ENCODE measurements at places on chromosomes 5 and 9. TPM values are rescaled to one million over a fixed set of nuclear protein-coding genes. Genes with fewer than 3 reads are reported as not detected.

DNA sequence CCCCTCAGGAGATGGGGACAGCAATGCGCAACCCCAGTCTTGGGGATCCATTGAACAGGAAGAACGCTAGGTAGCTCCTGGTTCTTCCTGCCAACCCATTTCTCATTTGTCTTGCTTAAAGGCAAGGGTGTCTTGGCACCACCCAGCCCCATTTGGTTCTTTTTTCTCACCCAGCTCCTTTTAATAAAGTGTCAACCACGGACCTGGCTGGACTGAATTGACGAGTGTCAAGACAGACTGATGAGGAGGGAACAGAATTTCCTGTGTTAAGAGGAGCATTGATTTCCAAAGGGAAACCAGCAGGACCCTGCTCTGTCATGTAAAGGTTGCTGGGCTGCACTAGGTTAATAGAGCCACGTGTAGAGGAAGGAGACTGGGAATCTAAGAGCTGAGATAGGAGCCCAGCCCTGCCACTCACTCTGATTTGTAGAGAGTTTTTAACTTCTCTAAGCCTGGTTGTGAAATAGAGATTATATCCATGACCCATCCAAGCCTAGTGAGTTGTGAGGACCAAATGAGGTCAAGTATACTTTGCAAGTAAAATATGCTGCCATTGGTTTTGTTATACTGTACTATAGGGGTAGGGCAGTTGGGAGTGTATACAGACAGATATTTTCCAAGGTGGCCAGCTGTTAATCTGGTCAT lies 33.7 kb downstream of the OSTF1 start:
- H3K36me3 ChIP-seq: peaks cover 4% of the 10 kb centered on the region
- H3K27me3 ChIP-seq: no peaks in the 10 kb centered on the region
- H3K4me1 ChIP-seq: no peaks in the 10 kb centered on the region
- no peak overlapping the region for H3K4me3 ChIP-seq
- no peak for DNase-seq
- no peak overlapping the region for H3K27ac ChIP-seq

DNA sequence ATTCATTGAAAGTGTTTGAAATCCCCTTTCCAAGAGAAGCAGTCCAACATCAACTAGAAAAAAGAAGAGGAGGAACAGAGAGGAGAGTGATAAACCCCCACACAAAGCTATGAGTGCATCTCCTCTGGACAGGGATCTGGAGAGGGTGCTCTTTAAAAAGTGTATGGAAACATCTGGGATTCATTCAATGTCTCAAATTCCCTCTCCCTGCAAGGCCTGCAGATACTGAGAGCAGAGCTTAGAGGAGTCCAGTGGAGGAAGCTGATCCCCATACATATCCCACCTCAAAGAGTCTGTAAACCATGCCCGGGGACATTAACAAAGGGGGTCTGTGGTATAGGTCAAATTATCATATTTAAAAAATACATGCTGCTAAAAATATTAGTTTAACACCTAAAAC lies 2.2 kb downstream of the SPOCK1 start:
- no peak overlapping the region for H3K27ac ChIP-seq
- H3K4me3 ChIP-seq: no peak overlapping the region
- peaks cover 2% of the 10 kb centered on the region for H3K4me1 ChIP-seq
- H3K27me3 ChIP-seq: peaks cover 15% of the 10 kb centered on the region
- H3K36me3 ChIP-seq: no peaks in the 10 kb centered on the region

- H3K4me3 ChIP-seq: peak overlapping the region; percentile 97
- H3K27ac ChIP-seq: no peak overlapping the region
- H3K27me3 ChIP-seq: no peaks in the 10 kb centered on the region
- no peak for DNase-seq
- no peaks in the 10 kb centered on the region for H3K4me1 ChIP-seq
These were observed 1.9 kb downstream of the PJA2 start for GRCh38 chr5:109407913-109408312.

GRCh38 chr5:40260361-40260760 lies 419.4 kb upstream of the PTGER4 start:
- DNase-seq: no peak
- no peaks in the 10 kb centered on the region for H3K27me3 ChIP-seq
- no peak overlapping the region for H3K27ac ChIP-seq
- H3K4me1 ChIP-seq: no peaks in the 10 kb centered on the region
- H3K36me3 ChIP-seq: no peaks in the 10 kb centered on the region

- H3K36me3 ChIP-seq: peaks cover 2% of the 10 kb centered on the region
- no peaks in the 10 kb centered on the region for H3K4me1 ChIP-seq
These were observed 22.0 kb downstream of the SREK1IP1 start for GRCh38 chr5:64746446-64746845.

DNA sequence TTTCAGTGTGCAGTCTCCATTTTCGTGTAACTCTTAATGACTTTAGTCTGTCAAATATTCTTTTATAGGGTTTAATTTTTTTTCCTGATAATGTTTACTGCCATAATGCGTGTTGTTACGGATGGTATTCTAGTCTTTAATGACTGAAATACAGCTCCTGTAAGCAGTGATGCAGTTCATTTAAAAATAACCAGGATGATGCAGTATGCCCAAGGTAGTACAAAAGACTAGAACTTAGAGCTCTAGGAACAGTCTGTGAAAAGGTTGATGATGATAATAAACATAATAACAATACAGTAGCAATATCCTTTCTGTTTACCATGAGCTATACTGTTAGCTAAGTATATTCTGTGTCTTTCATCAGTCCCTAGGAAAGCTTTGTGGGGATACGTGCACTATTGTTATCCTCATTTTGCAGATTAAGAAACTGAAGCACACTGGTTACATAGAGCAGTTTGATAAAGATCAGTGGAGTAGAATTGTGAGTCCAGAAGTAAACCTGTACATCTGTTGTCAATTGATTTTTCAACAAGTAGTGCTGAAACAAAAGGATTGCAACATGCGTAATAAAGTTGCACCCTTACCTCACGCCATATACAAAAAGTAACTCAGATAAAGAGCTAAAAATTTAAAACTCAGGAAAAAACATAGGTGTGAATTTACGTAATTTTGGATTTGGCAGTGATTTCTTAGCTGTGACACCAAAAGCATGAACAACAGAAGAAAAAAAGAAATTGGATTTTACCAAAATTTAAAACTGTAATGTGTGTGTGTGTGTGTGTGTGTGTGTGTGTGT lies 64.5 kb downstream of the MTREX start:
- no peak for DNase-seq
- no peaks in the 10 kb centered on the region for H3K27me3 ChIP-seq
- no peaks in the 10 kb centered on the region for H3K4me1 ChIP-seq
- no peak overlapping the region for H3K27ac ChIP-seq
- H3K36me3 ChIP-seq: peaks cover 9% of the 10 kb centered on the region

DNA sequence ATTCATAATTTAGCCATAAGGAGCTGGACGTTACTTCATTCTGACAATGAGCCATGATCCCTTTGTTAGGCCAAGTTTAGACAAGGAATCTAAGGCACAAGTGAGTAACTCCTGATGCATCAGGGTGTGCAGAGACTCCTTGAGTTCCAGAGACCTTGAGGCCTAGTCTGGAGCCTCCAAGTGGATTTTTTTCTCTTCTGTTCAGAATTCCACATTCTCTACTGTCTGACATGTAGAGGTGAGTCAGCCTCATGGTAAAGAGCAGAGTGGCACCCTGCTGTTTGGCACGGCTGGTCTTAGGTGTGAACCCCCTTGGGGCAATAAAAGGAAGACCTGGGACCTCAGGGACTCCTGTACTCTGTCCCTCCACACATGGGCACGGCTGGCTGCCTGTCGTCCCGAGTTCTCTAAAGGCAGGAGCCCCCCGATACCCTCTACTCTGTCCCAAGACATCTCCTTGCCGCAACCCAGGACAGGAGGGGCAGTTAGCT lies 22.0 kb upstream of the TGFBI start:
- no peaks in the 10 kb centered on the region for H3K27me3 ChIP-seq
- H3K4me3 ChIP-seq: no peak overlapping the region
- peak overlapping the region; percentile 66 for H3K27ac ChIP-seq
- H3K4me1 ChIP-seq: peaks cover 24% of the 10 kb centered on the region

DNA sequence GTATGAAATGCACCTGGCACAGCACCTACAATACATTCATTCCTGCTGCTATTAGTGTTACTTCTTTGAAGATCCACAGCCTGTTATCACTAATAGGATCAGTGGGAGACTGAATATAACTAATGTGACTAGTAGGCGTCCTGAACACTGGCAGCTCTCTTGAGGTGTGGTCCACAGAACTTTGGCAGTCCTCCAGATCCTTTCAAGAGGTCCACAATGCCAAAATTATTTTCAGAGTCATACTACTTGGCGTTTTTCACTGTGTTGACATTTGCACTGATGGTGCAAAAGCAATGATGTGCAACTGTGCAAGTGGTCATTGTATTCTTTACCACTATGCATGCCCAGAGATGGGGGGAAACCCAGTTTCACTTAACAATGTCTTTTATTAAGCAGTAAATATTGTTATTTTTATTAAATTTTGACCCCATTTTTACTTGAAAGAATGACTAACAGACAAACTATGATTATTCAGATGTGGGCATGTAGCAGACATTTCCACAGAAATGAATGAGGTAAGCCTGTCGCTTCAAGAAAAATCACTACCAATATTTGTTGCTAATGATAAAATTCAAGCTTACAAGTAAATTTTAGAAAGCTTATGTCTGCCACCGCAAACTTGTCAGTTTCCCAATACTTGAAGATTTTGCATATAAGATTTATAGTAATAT lies 48.9 kb downstream of the ADRB2 start:
- H3K27ac ChIP-seq: no peak overlapping the region
- no peaks in the 10 kb centered on the region for H3K4me1 ChIP-seq
- no peak overlapping the region for H3K4me3 ChIP-seq
- no peaks in the 10 kb centered on the region for H3K36me3 ChIP-seq

DNA sequence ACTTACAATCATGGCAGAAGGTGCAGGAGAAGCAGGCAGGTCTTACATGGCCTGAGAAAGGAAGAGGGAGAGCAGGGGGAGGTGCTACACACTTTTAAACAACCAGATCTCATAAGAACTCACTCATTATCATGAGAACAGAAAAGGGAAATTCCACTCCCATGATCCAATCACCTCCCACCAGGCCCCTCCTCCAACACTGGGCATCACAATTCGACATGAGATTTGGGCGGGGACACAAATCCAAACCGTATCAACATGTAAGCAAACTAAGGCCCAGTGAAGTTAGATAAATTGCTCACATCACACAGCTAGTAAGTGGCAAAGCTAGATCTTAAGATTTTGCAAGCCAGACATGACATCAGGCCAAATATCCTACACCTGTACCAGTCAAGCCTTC lies 48.3 kb upstream of the RIC1 start:
- H3K36me3 ChIP-seq: no peaks in the 10 kb centered on the region
- H3K4me3 ChIP-seq: no peak overlapping the region
- H3K27ac ChIP-seq: no peak overlapping the region
- H3K4me1 ChIP-seq: peaks cover 7% of the 10 kb centered on the region
- H3K27me3 ChIP-seq: no peaks in the 10 kb centered on the region

DNA sequence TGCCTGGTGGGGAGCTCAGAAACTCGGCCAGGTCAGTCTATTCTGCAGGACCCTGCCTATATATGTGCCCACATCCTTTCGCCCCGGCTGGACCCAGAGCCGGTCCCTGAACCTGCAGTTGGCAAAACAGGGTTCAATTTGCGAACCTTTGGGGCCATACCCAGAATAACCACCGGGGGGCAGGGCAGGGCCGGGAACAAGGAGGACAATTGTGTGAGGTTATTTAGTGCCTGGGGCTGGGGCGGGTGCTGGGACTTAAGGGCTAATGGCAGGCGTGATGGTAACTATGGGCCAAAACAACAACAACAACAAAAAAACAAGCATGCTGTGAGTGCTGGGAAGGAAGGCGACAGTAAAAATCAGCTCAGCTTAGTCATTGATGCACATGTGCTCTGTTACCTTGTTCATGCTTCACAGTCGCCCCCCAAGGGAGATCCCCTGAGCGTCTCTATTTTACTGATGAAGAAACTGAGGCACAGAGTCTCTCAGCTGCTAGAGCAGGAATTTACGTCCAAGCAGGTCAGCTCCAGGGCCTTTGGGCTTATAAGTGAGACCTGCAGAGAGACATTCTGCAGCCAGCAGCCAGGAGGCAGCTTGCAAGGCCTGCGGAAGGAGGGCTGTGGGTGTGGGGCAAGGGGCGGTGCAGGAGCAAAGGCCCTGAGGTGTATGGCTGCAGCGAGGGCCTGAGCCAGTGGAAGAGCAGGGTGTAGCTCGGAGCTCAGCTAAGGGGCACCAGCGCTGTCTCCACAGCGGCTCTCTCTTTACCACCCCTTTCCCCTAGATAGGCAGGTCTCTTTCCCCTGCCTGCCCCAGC lies 106.0 kb downstream of the PHF2 start:
- peak; percentile 23 for DNase-seq
- H3K27ac ChIP-seq: no peak overlapping the region
- H3K27me3 ChIP-seq: no peaks in the 10 kb centered on the region
- no peaks in the 10 kb centered on the region for H3K4me1 ChIP-seq

DNA sequence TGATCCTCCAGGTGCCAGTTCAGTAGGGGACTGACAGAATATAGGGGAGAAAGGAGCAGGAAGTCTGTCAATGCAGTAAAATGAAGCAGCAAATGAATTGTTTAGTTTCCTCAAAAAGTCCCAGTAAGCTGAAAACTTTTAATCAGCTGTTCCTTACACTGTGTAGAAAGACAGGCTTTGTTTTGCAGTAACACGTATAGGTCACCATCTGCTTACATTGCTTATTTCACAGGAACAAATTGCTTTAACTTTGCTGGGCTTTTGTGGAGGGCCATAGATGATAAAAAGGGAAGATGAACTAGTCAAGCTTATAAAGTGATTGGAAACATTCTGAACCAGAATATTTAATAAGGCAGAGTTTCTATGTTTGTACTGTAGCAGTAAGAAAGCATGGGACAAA lies 331.3 kb upstream of the RFX3 start:
- no peak overlapping the region for H3K4me3 ChIP-seq
- H3K4me1 ChIP-seq: no peaks in the 10 kb centered on the region
- H3K27me3 ChIP-seq: no peaks in the 10 kb centered on the region

- DNase-seq: peak; percentile 23
- no peak overlapping the region for H3K27ac ChIP-seq
- H3K4me1 ChIP-seq: peaks cover 3% of the 10 kb centered on the region
These were observed 98.5 kb downstream of the ARSB start for GRCh38 chr5:78886341-78887230.

DNA sequence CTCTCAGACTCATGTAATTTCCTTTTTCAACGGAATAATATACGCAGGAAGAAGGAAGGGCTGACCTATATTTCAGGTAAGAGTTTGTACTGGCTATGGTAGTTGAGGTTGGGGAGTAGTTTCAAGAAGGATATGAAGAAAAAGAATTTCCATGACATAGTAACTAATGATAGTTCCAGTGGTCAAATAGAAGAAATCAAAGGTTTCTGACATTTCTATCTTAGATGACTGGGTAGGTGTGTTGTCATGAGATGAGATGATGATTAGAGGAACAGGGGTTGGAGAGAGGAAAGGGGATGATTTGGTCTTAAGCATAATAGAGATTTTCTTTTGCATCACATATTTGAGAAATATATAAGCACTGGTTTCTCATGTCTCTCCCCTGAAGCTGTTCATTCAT lies 166.0 kb downstream of the SPATA31D1 start:
- no peaks in the 10 kb centered on the region for H3K27me3 ChIP-seq
- peaks cover 2% of the 10 kb centered on the region for H3K4me1 ChIP-seq
- H3K36me3 ChIP-seq: no peaks in the 10 kb centered on the region
- no peak overlapping the region for H3K27ac ChIP-seq

GRCh38 chr5:116097301-116097700 lies 12.5 kb downstream of the COMMD10 start:
- no peaks in the 10 kb centered on the region for H3K4me1 ChIP-seq
- H3K4me3 ChIP-seq: no peak overlapping the region
- peaks cover 7% of the 10 kb centered on the region for H3K36me3 ChIP-seq
- no peak overlapping the region for H3K27ac ChIP-seq
- no peaks in the 10 kb centered on the region for H3K27me3 ChIP-seq

The TYRP1 gene
- 0.60 TPM for polyA plus RNA-seq

The PDE8B gene
- polyA plus RNA-seq: not detected

The CMYA5 gene
- polyA plus RNA-seq: 0.39 TPM

The HMCN2 gene
- 0.03 TPM for polyA plus RNA-seq

The PCDHGA3 gene
- 1.8 TPM for polyA plus RNA-seq

The PDE6A gene
- not detected for polyA plus RNA-seq
